ENCODE measurements at places on chromosomes 5 and 9.

DNA sequence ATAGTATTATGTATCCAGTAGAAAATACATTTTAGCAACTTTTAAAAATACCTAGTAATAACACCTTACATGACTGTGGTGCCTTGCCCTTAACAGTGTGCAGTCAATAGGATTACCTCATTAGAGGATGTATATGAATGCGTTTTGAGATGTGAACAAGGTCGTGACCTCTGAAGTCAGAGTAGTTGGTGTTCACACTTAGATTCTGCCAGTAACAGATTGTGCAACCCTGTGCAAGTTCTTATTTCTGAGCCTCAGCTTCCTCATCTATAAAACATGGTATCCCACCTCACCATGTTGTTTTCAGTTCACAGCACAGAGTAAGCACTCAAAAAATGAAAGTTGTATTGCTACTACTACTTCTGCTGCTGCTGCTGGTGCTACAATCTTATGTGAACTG, 347.3 kb downstream of the KDM4C start:
- no peak for DNase-seq

- DNase-seq = no peak
Measured at GRCh38 chr9:5714501-5715401, 85.8 kb downstream of the RIC1 start.

- DNase-seq = no peak
Measured at GRCh38 chr5:40078898-40079575, 600.7 kb upstream of the PTGER4 start.

DNA sequence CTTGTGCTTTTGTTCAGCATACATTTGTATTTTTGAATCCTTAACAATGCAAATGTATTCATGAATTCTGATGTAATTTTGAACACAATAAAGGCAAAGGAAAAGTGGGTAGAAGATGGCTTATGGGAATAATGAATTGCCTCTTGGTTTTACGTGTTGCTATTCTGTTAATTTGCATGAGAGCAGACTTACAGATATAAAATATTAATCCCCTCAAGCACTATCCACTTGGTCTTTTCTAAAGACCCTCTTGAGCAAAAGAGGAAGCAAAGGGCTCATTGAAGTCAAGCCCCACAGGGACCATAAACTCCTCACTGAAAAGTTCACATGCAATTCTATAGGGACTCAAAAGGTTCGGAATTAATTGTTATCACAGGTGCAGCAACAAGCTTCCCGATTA, 51.9 kb downstream of the OSTF1 start:
- no peak for DNase-seq

DNA sequence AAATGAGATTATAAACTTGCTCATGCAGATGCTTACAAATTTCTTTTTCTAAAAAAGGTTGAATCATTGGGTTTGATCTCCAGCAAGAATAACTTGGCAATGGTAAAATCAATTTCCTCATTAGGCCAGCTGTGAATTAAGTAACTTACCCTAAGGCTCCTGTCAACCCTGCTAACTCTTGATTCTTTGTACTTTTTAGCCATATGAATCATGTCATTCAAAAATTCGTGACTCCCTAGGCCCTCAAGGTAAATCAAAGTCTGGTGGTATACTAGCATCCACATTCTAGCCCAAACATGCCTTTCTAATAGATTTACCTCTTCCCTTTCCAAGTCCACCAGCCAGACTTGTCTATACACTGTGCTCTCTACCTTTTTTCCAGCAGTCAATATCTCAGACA, 420.8 kb upstream of the BRINP1 start:
- DNase-seq = no peak

DNA sequence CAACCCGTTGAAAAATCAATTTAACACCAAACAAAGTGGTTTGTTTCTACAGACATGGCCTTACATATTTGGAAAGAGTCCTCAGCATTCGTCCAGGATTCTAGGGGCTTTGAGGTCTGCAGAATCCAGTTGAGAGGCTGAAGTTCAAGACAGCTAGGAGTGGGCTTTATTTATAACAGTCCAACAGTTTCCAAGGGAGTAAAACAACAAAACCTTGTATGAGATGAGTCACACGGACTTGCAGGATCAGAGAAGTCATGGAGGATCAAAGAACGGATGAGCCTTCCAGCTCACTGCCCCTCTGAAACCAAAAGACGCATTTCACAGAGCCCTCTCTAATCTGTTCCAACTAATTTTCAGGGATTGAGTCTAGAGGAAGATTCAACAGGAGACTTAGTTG, 11.1 kb upstream of the ESM1 start:
- DNase-seq = no peak

GRCh38 chr5:134095293-134095692, 19.2 kb upstream of the TCF7 start:
- DNase-seq = no peak

DNA sequence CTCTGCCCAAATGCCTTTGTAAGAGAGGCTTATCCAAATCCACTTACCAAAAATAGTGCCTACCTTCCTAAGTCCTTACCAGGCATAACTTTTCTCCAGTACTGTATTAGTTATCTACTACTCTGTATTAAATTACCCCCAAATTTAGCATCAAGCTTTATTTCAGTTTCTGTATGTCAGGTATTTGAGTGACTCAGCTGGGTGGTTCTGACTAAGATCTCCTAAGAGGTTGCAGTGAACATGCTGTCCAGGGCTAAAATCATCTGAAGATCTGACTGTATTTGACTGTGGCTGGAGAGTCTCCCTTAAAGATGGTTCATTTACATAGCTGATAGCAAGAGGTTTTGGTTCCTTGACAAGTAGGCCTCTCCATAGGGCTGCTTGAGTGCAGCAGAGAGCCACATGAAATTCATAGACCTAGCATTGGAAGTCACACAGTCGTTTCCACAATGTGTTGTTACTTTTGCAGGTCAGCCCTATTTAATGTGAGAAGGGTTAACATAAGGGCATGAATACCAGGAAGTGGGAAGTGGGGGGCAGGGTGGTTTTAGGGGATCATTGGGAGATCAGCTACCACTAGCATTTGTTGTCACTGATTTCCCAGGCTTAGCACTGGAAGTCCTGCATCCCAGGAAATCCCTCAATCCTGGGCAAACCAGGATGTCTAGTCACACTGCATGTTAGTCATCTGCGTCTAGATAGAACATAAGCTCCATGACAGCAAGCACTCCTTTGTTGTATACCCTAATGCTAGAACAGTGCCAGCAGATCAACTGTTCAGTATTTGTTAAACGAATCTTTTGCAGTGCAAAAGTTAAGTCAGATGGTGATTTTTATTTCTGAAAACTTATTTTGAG, 2.0 kb upstream of the ZNF622 start:
- DNase-seq = no peak

GRCh38 chr5:142998316-142999020, 228.3 kb downstream of the ARHGAP26 start:
- peak; percentile 17 for DNase-seq

- no peak for DNase-seq
Measured at GRCh38 chr5:8807636-8808035, 738.2 kb downstream of the SEMA5A start.

DNA sequence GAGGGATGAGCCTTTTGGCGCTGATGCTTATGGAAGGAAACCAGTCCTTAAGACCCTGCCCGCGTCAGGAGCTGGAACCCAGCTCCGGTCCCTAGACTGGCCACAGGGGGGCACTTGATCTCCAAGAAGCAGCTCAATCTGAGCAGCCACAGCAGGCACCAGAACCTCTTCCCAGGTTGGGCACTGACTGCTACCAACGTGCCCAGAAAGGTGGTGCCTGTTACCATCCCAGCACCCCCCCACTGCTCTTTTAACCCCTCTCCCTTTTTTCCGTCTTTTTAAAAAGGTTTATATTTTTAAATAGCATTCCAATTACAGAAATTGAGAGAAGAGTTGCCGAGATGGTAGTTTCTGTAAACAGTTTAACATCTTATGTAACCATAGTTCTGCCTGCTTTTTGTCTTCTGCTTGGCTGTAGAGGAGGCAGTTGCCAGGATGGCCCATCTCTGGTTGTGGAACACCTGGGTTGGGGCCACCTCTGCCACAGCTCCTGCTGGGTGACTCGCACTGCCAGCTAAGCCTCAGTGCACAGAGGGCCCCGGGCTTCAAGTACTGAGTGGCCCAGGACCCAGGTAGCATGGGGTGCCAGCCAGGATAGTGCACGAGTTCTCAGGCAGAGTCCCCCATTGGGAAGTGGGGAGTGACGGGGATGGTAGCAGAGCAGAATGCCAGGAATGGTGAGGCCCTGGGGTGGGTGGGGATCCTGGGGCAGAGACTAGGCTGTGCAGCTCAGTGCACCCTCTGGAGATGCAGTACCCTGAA, 62.8 kb downstream of the PFDN1 start:
- DNase-seq = peak; percentile 57

- DNase-seq = no peak
Measured at GRCh38 chr5:22751536-22751935, 101.6 kb downstream of the CDH12 start.

DNA sequence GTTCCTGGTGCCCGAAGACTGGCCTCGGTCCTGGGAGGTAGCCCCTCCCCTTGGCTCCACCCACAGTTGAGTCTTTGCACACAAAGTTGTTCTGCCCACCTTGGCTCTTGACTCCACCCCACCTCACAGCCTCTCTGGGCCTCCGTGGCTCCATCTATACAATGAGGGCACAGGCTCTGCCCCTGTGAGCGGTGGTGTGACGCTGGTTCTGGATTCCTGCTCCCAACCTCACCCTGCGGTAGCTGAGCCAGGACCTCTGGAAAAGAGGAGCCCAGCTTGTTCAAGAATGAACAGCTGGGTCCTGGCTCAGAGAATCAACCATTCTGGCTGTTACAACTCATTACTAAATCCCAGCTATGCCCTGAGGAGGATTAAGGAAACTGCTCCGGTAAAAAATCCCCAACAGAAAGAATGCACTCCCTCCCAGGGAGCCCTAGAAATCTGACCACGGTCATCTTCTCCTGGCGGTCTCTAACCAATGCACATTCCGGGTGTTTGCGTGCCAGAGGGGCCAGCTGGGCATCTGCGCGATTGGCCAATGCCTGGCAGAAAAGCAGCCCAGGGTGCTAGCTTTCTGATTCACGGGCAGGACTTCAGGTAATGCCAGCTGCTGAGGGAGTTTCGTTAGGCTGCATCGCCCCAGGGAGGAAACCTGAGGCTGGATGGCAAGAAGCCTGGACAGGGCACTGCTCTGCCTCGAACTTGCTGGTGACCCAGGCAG, 9.9 kb upstream of the GRHPR start:
- no peak for DNase-seq

DNA sequence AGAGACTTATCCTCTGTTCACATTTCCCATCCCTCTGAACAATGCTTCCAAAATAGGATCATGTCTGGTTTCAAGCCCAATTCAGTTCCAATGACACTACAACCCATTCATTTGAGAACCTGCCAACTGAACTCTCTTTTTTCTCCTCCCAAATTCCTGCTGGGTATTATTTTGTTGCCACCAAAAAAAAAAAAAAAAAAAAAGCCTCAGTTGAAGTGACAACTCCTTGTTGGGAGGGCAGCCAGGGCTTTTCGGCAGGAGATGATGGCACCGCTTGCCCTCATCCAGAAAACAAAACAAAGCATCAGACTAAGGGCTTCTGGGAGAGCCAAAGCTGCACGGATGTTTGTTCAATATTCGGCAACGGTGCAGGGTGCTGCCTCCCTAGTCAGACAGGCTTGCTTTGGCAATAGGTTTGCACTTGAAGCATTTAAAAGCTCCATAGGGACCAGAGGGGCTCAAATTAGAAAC, 30.6 kb upstream of the TRIM32 start:
- no peak for DNase-seq

GRCh38 chr9:121652021-121652837, 795 bp downstream of the DAB2IP start:
- no peak for DNase-seq

- DNase-seq = no peak
Measured at GRCh38 chr5:14038341-14038959, 94.0 kb upstream of the DNAH5 start.

DNA sequence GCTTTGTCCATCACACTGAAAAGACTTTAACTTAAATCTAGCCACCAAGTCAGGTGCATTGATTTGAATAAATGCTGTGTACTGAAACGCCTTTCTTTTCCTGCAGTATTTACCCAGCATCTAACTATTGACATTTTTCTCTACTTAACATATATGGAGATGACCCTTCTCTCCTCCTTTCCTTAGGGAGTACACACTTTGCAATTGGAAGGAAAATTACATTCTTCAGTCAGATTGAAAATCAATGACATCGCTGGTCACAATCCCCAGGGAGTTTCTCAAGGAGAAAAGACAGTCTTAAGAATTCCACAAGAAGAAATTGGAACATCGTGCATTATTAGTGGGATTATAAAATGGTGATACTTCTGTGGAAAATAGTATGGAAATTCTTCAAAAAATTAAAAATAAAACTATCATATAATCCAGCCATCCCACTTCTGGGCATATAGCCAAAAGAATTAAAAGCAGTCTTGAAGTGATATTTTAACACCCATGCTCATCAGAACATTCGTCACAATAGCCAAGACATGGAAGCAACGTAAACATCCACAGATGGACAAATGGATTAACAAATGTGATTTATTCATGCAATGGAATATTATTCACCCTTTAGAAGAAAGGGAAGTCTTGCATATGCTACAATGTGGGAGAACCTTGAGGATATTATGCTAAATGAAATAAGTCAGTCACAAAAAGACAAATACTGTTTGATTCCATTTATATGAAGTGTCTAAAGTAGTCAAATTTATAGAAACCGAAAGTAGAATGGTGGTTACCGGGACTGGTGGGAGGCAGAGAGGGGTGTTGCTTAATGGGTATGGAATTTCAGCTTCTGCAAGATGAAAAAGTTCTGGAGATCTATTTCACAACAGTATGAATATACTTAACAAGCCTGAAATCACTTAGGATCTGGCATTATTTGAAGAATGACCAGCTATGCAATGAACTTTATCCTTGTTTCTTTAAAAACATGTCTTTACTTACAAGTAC, 14.3 kb upstream of the FREM1 start:
- no peak for DNase-seq

- no peak for DNase-seq
Measured at GRCh38 chr5:77499441-77499840, 7.3 kb upstream of the WDR41 start.

DNA sequence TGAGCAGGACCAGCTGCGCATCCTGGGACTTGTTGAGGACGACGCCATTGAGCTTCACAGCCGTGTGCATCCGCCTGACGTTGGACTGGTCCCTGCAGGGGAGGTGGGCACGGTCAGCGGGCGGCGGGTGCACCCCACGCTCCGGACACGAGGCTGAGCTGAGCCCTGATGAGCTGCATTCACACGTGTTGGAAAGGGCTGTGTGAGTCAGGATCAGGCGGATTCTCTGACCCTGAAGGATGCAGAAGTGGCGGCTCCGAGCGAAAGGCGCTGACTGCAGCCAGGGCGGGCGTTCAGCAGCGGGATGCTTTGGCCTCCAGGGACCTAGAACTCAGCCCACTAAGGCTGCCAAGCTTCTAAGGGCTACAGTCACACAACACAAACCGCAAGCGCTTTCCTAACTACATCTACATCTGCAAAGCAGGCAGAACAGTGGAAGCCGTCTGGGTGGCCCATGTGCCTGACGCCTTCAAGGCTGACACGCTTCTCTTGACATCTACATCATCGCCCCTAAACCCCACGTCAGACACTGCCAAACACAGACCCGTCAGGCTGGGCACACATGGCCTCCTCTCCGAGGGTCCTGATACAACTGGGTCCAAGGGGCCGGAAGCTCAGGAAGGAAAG, 44.9 kb downstream of the NKD2 start:
- no peak for DNase-seq

GRCh38 chr9:113886026-113886369, 9.9 kb downstream of the ZNF618 start:
- no peak for DNase-seq

Data from CD4-positive, alpha-beta T cell treated with Interleukin-15 for 1 hour (primary cell).